Stomach (tissue), 19 donors: ENCODE measurements at places on chromosomes 2 and 18. TPM values are rescaled to one million over a fixed set of nuclear protein-coding genes. Genes with fewer than 3 reads are reported as not detected.

GRCh38 chr2:121451398-121451797 lies 79.3 kb upstream of the RNU4ATAC start:
- peaks cover 99% of the 10 kb centered on the region for H3K36me3 ChIP-seq
- DNase-seq = no peak
- no peak overlapping the region for H3K27ac ChIP-seq
- H3K4me1 ChIP-seq = no peaks in the 10 kb centered on the region
- H3K4me3 ChIP-seq = no peak overlapping the region

- no peak overlapping the region for H3K27ac ChIP-seq
- DNase-seq = no peak
- H3K36me3 ChIP-seq = no peaks in the 10 kb centered on the region
- H3K4me1 ChIP-seq = no peaks in the 10 kb centered on the region
Measured at GRCh38 chr2:224952936-224953657, 89.2 kb downstream of the DOCK10 start.

- no peak for DNase-seq
- H3K27ac ChIP-seq = peak overlapping the region; percentile 93
- no peaks in the 10 kb centered on the region for H3K36me3 ChIP-seq
- peaks cover 17% of the 10 kb centered on the region for H3K4me1 ChIP-seq
- no peaks in the 10 kb centered on the region for H3K27me3 ChIP-seq
Measured at GRCh38 chr2:62505109-62505749, 766 bp downstream of the TMEM17 start.

DNA sequence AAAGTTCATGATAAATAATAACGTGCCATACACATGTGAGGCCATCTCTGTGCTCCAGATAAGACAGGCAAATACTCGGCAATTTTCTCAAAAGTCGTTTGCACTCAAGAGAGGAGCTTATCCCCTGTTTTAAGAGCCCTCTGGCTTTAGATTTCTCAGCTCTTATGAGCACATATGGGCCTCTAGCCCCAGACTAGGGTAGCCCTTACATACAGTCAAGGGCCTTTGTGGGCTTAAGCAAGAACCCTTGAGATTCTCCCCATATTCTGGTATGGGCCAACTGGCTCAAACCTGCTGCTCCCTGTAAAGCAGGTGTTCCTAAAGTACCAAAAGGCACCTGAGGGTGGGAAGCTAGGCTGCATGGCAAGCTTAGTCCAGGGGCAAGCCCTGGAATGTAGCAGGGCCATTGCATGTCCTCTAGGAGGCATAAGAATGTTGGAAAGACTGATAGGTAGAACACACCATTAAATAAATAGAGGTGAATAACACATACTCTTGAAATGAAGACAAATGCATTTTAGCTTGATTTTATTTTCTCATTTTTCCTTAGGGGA lies 66.1 kb downstream of the FASTKD2 start:
- H3K4me1 ChIP-seq = peaks cover 3% of the 10 kb centered on the region
- DNase-seq = no peak
- H3K36me3 ChIP-seq = no peaks in the 10 kb centered on the region
- H3K27me3 ChIP-seq = no peaks in the 10 kb centered on the region
- H3K4me3 ChIP-seq = no peak overlapping the region
- H3K27ac ChIP-seq = no peak overlapping the region

GRCh38 chr2:29110916-29111535 lies 4.2 kb upstream of the CLIP4 start:
- H3K27me3 ChIP-seq = peaks cover 3% of the 10 kb centered on the region
- no peak overlapping the region for H3K4me3 ChIP-seq
- H3K27ac ChIP-seq = no peak overlapping the region
- DNase-seq = no peak

GRCh38 chr2:8567469-8568260 lies 114.2 kb upstream of the ID2 start:
- peaks cover 14% of the 10 kb centered on the region for H3K4me1 ChIP-seq
- H3K36me3 ChIP-seq = no peaks in the 10 kb centered on the region
- no peak overlapping the region for H3K27ac ChIP-seq
- H3K4me3 ChIP-seq = no peak overlapping the region

DNA sequence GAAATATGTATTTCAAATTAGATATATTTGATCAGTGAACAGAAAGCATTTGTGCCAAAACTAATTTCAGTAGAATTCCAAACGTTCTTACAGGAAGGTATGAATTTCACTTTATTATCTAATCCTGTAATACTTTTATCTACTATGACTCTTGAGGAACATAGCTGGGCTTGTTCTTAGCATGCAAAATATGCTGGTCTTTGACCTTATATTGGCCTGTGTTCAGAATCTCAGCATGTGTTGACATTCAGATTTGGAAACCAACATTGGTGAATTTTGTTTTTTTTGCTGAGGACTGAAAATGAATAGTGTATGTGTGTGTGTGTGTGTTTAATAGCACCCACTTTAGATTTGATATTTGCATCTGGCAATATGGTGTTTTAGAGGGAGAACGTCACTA lies 112.2 kb downstream of the MEIS1 start:
- no peak overlapping the region for H3K27ac ChIP-seq
- no peaks in the 10 kb centered on the region for H3K27me3 ChIP-seq
- H3K36me3 ChIP-seq = peaks cover 7% of the 10 kb centered on the region

GRCh38 chr2:111905990-111906735 lies 7.8 kb downstream of the MERTK start:
- H3K36me3 ChIP-seq = no peaks in the 10 kb centered on the region
- H3K27ac ChIP-seq = peak overlapping the region; percentile 75
- no peak overlapping the region for H3K4me3 ChIP-seq
- no peak for DNase-seq
- peaks cover 53% of the 10 kb centered on the region for H3K4me1 ChIP-seq

DNA sequence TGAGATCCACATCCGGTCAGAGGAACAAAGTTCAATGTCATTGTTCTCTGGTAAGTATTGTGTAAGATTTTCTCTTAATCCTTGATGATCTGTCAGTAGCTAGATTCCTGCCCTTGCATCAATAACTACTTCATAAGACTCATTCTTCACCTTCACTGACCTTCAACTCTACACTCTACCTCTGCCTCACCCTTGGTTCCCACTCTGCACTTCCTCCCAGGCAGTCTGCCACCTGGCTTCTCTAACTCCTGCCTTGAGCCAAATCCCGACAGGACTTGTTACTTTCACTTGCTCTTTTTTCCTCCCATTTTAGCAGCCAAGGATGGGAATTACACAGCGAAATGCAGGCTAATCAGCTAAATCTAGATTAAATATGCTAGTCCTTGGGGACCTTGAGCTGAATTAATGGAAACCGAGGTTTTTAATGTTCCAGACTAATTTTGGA lies 190.7 kb downstream of the DLGAP1 start:
- peak; percentile 26 for DNase-seq
- no peak overlapping the region for H3K27ac ChIP-seq
- no peaks in the 10 kb centered on the region for H3K36me3 ChIP-seq
- H3K4me3 ChIP-seq = no peak overlapping the region
- no peaks in the 10 kb centered on the region for H3K27me3 ChIP-seq

GRCh38 chr2:15805772-15806171 lies 134.6 kb upstream of the MYCN start:
- DNase-seq = no peak
- H3K36me3 ChIP-seq = no peaks in the 10 kb centered on the region
- H3K4me3 ChIP-seq = no peak overlapping the region
- H3K4me1 ChIP-seq = no peaks in the 10 kb centered on the region

DNA sequence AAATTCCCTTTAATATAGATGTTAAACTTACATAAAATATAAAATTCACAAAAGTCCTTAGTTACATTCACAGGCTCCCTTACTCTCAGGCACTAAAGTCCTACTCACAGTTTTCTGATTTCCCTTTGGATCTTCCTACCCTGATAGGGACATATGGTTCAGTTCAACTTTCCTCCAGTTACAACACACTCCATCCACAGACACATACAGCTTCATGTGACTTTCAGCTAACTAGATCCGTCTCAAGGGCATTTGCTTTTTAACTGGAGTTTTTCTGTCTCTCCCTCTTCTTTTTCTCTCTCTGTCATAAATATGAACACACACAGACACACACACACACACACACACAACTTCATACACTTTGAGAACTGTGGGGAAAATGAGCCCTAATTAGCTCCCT lies 419.2 kb downstream of the LRP1B start:
- peaks cover 7% of the 10 kb centered on the region for H3K4me1 ChIP-seq
- no peak overlapping the region for H3K27ac ChIP-seq
- H3K4me3 ChIP-seq = no peak overlapping the region
- DNase-seq = peak; percentile 33
- H3K27me3 ChIP-seq = no peaks in the 10 kb centered on the region

GRCh38 chr2:237898057-237898414 lies 38.6 kb downstream of the RAMP1 start:
- H3K36me3 ChIP-seq = no peaks in the 10 kb centered on the region
- H3K27me3 ChIP-seq = no peaks in the 10 kb centered on the region
- peaks cover 12% of the 10 kb centered on the region for H3K4me1 ChIP-seq
- DNase-seq = no peak

DNA sequence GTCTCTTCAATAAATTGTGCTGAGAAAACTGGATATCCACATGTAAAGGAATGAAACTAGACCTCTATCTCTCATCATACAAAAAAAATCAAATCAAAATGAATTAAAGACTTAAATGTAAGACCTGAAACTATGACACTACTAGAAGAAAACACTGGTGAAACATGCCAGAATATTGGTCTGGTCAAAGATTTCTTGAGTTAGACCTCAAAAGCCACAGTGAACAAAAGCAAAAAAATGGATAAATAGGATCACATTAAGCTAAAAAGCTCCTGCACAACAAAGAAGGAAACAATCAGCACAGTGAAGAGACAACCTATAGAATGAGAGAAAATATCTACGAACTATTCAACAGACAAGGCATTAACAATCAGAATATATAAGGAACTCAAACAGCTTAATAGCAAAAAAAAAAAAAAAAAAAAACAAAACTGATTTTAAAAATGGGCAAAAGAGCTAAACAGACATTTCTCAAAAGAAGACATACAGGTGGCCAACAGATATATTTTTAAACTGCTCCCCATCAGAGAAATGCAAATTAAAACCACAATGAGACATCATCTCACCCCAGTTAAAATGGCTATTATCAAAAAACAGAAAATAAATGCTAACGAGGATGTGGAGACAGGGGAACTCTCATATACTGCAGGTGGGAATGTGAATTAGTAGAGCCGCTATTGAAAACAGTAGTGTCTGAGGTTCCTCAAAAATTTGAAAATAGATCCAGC lies 66.3 kb downstream of the NCKAP1 start:
- H3K4me1 ChIP-seq = peaks cover 25% of the 10 kb centered on the region
- no peaks in the 10 kb centered on the region for H3K27me3 ChIP-seq
- H3K27ac ChIP-seq = no peak overlapping the region
- no peaks in the 10 kb centered on the region for H3K36me3 ChIP-seq
- no peak for DNase-seq

DNA sequence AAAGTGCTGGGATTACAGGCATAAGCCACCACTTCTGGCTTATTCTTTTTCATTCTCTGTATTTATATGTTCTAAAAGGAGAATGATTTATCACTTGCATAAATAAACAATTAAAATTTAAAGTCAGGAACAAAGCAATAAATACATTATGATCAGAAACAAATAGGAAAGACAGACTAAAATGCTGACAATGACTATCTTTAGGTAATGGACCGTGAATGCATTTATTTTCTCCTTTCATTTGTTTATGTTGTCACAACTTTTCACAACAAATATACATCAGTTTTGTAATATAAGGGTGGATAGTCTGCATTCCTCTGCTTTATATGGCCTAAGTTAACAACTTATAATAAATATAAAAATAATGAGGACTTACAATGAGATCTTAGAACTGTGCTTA lies 199.2 kb upstream of the EPHA4 start:
- H3K36me3 ChIP-seq = no peaks in the 10 kb centered on the region
- no peak for DNase-seq
- H3K27ac ChIP-seq = no peak overlapping the region

DNA sequence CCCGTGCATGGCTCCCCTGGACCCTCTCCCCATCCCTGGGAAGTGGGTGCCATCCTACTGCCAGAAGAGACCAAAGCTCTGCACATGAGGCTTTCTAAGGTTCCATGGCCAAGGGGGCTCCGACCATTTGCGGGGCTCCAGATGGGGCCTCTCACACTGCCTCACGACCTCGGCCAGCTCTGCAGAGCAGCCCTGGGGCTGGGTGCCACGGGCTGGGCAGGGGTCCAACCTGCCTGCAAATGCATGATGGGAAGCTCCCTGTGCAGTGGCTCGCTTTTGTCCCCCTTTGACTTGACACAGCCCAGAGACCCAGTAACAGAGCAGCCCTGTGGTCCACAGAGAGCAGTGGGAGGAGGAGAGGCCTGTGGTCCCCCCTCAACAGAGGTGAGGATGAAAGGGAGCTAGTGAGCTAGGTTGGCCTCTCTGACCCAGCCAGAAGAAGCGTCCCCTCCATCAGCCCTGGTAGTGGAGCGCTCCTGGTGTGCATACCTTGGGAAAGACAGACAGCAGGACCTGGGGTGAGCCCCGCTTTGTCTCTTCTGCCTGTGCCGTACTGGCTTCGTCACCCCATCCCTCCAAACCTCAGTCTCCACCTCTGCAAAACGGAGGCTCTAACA lies 174.1 kb downstream of the DDX1 start:
- no peak overlapping the region for H3K4me3 ChIP-seq
- no peaks in the 10 kb centered on the region for H3K4me1 ChIP-seq
- no peaks in the 10 kb centered on the region for H3K36me3 ChIP-seq
- H3K27ac ChIP-seq = no peak overlapping the region

- DNase-seq = peak; percentile 57
- peak overlapping the region; percentile 89 for H3K4me3 ChIP-seq
- H3K27ac ChIP-seq = peak overlapping the region; percentile 92
- H3K27me3 ChIP-seq = no peaks in the 10 kb centered on the region
- peaks cover 32% of the 10 kb centered on the region for H3K4me1 ChIP-seq
Measured at GRCh38 chr18:50286391-50287027, 983 bp downstream of the CXXC1 start.

DNA sequence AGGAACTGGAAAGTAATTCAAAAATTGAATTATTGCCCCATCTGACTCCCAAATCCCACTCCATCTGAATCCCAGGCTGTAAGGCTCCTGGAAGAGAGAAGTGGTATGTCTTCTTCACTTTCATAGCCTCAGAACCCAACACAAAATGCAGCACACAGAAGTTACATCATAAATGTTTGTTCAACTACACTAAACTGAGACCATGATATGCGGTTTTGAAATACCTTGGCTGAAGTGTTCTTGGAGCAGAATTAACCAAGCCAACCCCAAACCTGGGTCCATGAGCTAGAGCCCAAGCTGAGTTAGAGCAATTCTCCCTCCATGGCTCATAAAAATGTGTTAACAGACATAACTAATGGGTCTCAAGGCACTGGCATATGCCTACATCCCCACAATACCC lies 23.3 kb downstream of the NEB start:
- no peaks in the 10 kb centered on the region for H3K36me3 ChIP-seq
- no peaks in the 10 kb centered on the region for H3K4me1 ChIP-seq
- no peak for DNase-seq
- no peaks in the 10 kb centered on the region for H3K27me3 ChIP-seq

- H3K36me3 ChIP-seq = no peaks in the 10 kb centered on the region
- H3K27me3 ChIP-seq = no peaks in the 10 kb centered on the region
- H3K27ac ChIP-seq = no peak overlapping the region
- no peak overlapping the region for H3K4me3 ChIP-seq
Measured at GRCh38 chr2:109545828-109546713, 67.7 kb downstream of the SEPTIN10 start.

GRCh38 chr2:112491946-112492345 lies 10.0 kb downstream of the TTL start:
- no peak overlapping the region for H3K4me3 ChIP-seq
- H3K36me3 ChIP-seq = peaks cover 19% of the 10 kb centered on the region
- DNase-seq = no peak
- no peak overlapping the region for H3K27ac ChIP-seq

RTTN gene
- total RNA-seq = 29.8 TPM

SCN1A gene
- 1.5 TPM for total RNA-seq

DGUOK gene
- total RNA-seq = 33.8 TPM

CD302 gene
- 60.6 TPM for total RNA-seq

SOX11 gene
- total RNA-seq = not detected

NHEJ1 gene
- total RNA-seq = 13.2 TPM

GULP1 gene
- total RNA-seq = 179 TPM

NYAP2 gene
- total RNA-seq = under 0.01 TPM

LAMA3 gene
- 68.5 TPM for total RNA-seq

MAP2 gene
- total RNA-seq = 16.9 TPM

PRKAG3 gene
- total RNA-seq = not detected

REEP1 gene
- total RNA-seq = not detected

PDCD1 gene
- total RNA-seq = not detected
